Retina (tissue), 1 donor: ENCODE measurements at places on chromosomes 1 and 21.

GRCh38 chr1:208254376-208254775, 10.2 kb upstream of the PLXNA2 start:
- no peak for DNase-seq

DNA sequence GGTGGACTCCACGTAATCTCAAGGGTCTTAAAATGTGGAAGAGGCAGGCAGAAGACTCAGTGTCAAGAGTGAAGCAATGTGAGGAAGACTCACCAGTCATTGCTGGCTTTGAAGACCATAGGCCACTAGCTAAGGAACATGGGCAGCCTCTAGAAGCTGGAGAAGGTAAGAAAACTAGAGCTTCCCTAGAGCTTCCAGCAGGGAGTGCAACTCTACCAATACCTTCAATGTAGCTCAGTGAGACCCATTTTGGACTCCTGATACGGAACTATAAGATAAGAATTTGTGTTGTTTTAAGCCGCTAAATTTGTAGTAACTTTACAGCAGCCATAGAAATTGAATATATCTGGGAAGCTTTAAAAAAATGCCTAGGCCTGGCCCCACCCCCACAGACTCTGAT, 18.9 kb downstream of the METTL13 start:
- no peak for DNase-seq

GRCh38 chr1:147641291-147641690, 29.0 kb downstream of the ACP6 start:
- no peak for DNase-seq

- peak; percentile 21 for DNase-seq
Observed at GRCh38 chr1:59604191-59604590, 210.6 kb upstream of the HOOK1 start.

GRCh38 chr1:112716133-112716720, 1.1 kb upstream of the PPM1J start:
- DNase-seq, result peak; percentile 93

GRCh38 chr1:209807509-209807908, 1.6 kb upstream of the IRF6 start:
- DNase-seq, result no peak

DNA sequence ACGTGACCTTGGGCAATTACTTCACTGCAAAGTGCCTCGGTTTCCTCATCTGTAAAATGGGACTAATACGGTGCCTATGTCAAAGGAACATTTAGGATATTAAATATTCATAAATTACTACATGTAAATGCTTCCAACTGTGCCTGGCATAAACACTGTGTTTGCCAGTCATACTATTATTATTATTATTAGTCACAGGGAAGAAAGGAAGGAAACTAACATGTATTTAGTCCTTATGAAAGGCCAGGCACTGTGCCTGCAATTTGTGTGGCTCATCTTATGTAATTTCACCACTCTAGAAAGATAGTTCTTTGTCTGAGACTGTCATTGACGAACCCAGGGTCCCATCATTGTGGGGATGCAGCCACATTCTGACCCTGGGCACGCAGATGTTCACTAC, 45.0 kb downstream of the EPHB2 start:
- no peak for DNase-seq

DNA sequence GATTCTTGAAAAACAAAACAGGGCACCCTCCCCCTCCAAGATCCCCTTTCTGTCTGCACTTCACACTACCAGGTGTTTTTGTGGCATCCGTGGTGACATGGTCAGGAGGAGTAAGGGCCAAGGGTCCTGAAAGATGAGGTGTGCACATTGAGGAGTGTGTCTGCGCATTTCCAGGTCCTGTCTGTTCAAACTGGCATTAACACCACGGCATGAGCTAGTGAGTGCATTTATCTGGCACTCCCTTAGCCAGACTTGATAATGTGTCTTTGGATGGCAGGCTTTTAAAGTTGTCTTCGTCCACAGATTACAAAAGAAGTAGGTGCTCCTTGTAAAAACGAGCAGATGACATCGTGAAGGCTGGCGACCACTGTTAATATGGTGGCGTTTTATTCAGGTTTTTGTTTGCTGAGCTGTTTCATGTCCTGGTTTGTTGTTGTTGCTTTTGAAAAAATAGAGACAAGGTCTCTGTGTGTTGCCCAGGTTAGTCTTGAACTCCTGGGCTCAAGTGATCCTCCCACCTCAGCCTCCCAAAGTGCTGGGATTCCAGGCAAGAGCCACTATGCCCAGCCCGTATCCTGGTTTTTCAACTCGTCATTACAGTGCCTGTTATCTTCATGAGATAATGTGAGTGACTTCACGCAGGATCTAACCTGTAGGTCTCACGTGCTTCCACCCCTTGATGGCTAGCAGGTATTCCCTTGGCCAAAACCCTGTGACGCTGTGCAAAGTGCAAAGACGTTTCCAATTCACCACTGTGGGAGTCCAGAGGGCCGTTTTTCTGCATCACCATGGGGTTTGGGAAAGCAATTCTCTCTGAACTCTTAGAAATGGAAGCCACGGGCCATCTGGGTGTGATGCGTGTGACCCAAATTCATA, 4.2 kb downstream of the TMEM51 start:
- DNase-seq, result no peak

GRCh38 chr1:65717815-65718454, 74.8 kb upstream of the PDE4B start:
- no peak for DNase-seq

- no peak for DNase-seq
Observed at GRCh38 chr1:53819387-53819786, 18.7 kb downstream of the NDC1 start.

DNA sequence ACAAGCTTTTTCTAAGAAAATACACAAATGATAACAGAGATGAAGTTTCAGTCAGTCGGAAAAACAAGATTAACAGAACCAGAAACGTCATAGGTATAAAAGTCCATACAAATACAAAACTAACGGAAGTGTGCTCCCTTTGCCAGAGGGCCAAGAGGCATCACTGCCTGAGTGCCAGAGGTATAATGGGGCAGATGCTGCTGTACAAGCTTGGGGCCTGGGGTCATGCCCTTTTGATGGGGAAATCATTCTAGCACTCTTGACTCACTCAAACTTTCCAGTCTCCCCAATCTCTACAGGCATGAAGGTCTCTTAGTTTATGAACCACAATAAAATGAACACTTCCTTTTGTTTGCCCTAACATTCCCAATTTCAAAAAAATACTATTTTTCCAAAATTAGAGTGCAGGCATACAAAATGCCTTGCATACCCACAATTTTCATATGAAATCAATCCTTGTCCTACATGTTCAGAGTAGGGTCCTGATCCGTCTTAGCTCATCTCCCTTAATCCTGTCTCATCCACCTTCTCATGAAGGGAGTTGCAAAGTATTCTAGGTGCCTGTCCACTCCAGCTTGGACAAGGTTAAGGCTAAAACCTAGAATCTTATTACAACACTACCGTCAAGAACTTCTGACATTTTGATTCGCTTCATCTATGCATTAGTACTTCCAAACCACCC, 1.5 kb downstream of the RPL22 start:
- DNase-seq, result no peak

DNA sequence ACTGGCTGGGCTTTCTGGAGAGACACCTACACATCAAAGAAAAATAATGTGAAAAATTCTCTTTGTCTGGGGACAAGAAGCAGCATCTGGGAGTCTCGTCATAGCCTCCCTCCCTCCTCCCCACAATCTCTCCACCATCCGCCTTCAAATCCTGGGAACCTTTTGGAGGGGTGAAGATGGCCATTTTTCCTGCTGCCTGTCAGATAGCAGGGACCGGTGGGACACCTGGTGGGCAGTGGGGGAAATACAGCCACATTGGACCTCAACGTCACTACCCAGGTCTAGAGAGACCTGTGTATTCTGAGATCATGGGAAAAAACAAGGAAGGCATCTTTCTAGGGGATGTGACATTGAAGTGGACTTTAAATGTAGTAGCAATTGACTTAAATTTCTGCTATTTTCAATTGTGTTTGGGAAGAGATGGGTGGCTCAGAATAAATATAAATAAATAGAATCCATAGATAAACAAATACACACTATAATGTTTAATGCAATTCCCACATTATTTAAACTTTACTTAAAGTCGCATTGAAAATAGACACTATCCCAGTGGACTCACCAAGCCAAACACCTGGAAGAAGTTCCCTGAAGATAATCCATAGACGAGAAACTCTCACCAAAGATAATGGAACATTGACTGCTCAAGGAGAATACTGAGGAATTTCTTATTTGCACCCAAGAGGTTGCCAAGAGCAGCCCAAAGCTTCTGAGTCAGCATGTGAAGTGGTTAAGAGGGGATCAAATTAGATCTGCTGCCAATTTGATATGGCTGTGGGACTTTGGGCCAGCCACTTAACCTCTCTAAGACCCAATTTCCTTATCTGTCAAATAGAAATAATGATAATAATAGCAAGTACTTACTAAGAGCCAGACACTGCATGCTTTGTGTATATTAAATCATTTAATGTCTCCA, 147.6 kb upstream of the CAMK1G start:
- DNase-seq, result peak; percentile 71

DNA sequence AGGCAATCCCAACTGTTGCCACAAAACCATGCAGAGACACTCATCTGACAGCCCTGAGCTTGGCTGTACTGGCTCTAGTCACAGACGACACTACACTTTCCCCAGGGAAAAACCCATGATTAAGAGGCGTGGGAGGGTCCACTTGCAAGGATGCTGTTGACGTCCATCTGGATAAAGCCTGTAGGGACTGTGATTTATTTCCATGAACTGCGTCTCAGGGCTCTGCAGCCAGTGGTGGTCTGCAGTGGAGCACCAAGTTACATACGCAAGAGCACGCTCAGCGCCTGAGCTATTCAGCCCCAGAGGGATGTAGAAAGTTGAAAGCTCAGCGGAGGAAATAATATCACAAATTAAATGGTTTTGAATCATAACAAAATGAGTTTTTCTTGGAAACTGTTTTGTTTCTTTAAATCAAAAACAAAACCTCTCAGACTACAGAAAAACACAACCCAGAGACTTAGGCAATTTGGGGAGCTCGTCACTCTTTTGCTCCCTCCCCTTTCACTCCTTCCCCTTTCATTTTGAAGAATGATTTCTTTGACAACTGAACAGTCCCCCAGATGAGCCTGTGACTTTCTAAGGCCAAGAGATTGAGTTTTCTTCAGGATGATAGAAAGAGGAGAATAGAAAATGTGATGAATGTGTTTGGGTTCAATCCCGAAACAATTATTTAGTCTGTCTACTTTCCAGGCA, 71.2 kb downstream of the NGF start:
- DNase-seq, result peak; percentile 16

GRCh38 chr21:43343992-43344886, 82.7 kb downstream of the SIK1 start:
- no peak for DNase-seq

DNA sequence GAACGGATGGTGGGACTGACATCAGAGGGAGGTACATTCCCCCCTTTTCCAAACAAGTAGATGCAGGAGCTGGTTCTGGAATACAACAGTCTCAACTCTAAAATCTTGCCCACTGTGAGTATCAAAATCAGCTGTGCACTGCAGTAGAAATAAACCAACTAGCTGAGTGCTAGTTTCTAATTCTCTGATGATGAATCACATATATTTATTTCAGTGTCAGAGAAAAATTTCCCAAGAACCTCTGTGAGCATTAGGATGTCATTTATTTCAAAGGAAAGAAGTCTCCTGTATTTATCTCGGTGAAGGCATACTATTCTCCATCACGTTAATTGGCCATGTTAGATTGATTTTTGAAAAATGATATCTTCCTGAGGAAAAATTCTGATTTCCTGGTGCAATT, 67.1 kb downstream of the LHX9 start:
- DNase-seq, result no peak

- DNase-seq, result no peak
Observed at GRCh38 chr1:151908228-151908691, 1.1 kb downstream of the THEM4 start.

DNA sequence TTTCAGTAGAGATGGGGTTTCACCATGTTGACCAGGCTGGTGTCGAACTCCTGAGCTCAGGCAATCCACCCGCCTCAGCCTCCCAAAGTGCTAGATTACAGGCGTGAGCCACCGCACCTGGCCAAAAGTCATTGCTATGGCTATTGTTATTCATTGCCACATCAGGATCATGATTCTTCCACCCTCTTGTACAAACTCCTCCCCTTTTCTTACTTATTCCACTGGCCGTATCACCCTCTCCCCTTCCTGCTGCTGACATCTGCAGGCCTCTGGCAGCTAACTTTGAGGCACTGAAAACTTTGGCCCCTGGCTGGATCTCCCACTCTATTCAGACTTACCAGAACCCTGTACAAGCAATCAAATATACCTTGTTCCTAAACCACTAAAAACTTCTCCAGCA, 10.9 kb downstream of the TMEM53 start:
- no peak for DNase-seq

GRCh38 chr1:165228111-165228655, 128.3 kb downstream of the LMX1A start:
- no peak for DNase-seq

GRCh38 chr1:172478485-172478884, 34.6 kb upstream of the PIGC start:
- no peak for DNase-seq

DNA sequence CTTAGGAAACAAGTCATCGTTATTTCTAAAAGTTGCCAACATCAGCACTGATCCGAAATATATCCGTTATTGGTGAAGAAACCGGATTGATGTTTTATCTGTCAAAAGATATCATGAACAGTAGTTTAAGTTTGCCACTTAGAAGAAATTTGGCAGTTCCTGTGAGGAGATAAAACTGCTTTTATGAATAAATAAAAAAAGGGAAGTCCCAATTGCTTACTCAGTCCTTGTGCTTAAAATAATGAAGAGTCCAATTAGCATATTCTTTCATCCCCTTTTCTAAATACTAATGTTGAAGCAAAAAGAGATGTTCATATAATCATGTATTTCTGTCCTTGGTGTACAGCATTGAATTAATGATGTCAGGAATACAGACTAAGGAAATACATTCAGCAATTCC, 164.6 kb downstream of the NCAM2 start:
- no peak for DNase-seq

DNA sequence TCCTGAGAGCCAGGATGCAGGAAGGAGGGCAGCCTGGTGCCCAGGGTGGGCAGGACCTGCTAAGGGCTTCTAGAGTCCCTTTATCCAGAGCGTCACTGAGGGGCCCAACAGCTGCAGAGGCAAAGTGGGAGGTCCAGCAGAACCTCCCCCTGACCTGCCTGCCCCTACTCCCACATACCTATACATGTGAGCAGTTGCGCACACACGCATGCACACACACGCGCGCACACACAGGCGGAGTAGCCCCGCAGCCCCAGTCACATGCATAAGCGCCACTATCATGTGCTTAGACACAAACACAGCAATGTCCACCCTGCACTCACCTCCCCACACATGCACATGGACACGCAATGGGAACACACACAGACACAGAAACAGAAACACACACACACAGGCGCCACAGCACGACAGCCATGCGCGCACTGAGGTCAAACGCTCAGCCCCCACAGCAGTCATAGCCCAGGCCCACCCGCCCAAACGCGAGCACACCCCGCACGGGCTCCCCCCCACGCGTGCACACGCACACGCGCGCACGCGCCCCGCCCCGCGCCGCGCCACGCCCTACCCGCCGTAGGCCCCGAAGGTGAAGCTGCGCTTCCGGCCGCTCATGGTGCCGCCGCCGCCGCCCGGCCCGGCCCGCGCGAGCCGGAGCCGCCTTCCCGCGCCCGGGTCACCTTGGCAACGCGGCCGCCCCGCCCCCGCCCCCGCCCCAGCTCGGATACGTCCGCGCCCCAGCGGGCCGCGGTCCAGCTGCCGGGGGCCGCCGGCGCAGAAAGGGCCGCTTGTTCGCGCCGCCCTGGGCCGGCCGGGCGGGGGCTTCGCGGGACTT, 17.7 kb downstream of the RAP1GAP start:
- DNase-seq, result peak; percentile 61
